COLO829 (cell line): ENCODE measurements at places on chromosomes 1 and 21.

DNA sequence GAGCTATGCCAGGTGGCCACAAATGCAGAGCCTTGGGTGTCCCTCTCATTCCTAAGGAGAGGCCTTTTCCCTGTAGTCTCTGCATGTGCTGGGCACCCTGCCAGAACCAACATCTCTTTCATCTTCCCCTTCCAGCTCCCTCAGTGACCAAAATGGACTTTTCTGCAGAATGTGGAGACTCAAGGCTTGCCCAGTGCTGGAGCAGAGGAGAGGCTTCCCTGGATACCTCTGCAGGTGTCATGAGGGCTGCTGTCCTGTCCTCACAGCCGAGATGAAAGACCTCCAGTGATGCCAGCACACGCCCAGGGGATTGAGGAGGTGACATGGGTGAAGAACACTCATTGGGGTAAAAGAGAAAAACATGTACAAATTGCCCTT, 347.0 kb upstream of the AJAP1 start:
- no peak for DNase-seq

DNA sequence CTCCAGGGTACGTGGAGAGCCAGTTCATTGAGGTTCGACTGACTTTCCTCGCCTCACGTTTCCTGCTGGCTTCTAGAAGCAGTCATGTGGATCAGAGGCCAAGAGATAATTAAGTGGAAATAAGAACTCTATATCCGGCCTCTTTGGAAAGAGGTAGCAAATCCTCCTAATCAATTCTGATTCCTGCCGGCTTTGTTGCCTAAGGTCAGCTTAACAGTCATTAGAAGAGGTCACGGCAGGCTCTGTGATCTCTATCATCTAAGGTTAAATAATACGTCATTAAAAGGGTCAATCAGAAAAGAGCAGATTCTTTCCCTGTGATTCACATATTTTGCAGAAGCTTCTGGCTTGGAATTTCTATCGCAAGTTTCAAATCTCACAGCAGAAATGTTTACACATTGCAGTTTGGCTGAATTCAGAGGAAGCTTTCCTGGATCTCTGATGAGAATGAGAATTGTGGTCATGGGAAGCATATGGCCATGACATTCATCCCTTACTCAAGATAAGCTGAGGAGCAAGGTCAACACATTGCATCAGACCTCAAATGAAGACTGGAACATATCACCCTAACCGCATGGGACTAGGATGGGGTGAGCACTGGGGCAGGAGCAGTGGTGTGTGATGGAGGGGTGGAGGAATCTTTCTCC, 189.4 kb downstream of the PBX1 start:
- DNase-seq: no peak

DNA sequence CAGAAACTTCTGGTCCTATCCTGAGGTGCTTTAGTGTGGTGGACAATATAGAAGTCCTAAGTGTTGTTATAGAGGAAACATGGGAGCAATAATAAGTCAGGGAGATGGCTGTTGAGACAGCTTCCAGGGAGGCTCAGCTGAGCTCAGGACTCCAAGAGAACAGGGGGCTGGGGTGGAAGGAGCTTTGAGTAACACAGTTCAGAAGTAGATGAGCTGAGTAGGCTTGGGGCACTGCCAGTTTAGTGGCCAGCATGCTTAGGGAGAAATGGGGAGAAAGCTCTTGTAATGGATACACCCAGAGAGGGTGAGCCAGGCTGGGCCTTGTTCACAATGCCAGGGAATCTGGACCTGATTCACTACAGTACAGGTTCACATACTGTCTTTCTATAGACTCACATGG, 201.6 kb downstream of the DAB1 start:
- DNase-seq: no peak

GRCh38 chr1:88284066-88284465, 400.0 kb upstream of the PKN2 start:
- DNase-seq: no peak

DNA sequence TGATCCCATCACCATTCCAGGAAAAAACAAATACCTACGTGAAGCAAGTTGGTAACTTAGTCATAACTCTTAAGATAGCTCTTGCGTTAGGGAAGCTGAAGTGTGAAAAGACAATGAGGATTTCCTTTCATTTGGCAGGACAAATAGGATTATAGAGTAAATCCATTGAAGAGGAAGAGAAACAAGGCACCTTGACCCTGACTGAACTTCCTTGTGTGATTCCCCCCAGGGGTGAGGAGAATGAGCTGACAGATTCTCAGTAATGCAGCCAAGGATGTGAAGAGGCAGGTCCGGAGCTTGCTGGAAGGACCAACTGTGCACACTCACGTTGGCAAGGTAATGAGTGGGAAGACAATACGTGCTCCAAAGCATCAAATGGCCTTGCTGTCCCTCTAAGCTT, 55.0 kb upstream of the HMCN1 start:
- DNase-seq: no peak

- no peak for DNase-seq
Observed at GRCh38 chr1:68160021-68160420, 72.3 kb downstream of the WLS start.

- no peak for DNase-seq
Observed at GRCh38 chr21:27292229-27292628, 325.3 kb upstream of the ADAMTS5 start.

DNA sequence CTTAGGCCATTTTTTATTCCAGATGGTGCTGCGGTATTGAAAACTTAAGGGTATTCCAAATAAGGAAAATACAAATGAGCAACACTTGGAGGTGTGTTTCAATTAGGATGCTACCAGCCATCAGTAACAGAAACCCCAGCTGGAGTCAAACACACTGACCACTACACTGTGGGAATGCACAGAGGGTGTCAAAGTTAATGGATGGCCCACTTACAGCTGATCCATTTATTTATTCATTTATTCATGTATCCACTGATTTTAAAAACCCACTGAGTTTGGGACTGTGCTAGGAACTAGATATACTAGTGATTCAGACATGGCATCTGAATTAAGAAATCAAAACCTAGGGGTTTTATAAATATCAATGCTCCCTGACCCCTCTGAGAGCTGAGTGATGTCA, 24.5 kb upstream of the GJA5 start:
- DNase-seq: no peak

DNA sequence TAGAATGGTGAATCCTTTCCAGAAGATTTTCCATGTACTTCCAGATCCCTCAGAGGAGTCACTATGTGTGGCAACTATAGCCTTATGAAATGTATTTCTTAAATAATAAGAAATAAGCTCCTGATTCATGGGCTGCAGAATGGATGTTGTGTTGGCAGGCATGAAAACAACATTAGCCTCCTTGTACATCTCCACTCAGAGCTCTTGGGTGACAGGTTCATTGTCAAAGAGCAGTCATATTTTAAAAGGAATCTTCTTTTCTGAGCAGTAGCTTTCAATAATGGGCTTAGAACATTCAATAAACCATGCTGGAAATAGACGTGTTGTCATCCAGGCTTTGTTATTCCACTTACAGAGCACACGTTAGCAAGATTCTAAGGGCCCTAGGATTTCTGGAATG, 96.6 kb downstream of the CDC7 start:
- DNase-seq: no peak

DNA sequence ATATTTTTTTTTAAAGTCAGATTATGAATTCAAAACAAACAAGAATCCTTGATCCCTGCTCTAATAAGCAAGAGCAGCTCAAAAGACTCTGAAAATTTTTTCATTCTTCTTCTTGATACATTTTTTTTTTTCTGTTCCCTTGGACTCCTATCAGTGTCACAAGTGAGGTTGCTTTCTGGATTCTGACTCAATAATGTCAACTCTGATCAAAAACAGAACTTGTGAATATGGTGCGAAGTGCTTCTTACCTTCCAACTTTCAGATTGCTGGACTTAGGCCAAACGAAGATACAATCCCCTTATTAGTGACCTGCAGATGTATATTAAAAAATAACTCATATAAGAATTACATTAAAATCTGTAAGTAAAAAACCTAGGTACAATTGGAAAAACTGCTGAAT, 136.1 kb downstream of the GPATCH2 start:
- no peak for DNase-seq

GRCh38 chr1:160095382-160096105, 2.9 kb downstream of the IGSF8 start:
- DNase-seq: no peak

DNA sequence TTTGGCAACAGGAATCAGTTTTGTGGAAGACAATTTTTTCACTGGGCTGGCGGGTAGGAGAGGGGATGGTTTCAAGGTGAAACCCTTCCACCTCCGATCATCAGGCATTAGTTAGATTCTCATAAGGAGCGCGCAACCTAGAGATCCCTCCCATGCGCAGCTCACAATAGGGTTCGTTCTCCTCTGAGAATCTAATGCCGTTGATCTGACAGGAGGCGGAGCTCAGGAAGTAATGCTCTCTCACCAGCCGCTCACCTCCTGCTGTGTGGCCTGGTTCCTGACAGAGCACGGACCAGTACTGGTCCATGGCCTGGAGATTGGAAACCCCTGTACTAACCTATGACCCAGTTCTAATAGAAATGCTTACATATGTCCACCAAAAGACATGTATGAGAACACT, 96.6 kb upstream of the KIAA1614 start:
- DNase-seq: no peak

GRCh38 chr1:115678141-115678540, 36.4 kb downstream of the VANGL1 start:
- no peak for DNase-seq

DNA sequence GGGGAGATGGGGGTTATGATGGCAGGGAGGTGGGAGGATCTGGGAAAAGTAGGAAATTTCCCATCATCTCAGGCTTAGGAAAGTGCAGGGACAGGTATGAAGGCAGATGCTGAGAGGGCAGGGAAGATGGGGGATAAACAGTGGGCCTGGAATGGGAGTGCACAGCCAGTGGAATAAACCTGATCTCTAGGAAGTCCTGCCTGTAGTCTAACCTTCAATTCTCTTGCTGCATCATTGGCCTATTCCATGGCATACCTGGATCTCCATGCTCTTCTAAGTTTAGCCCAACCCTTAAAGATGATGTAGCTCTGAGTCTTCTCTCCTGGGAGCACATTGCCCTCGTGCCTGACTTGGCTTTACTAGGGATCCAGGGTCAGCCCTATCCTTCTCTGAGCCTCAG, 2.7 kb downstream of the BCAN start:
- DNase-seq: no peak

- DNase-seq: no peak
Observed at GRCh38 chr1:15915991-15916390, 59.9 kb downstream of the ZBTB17 start.

DNA sequence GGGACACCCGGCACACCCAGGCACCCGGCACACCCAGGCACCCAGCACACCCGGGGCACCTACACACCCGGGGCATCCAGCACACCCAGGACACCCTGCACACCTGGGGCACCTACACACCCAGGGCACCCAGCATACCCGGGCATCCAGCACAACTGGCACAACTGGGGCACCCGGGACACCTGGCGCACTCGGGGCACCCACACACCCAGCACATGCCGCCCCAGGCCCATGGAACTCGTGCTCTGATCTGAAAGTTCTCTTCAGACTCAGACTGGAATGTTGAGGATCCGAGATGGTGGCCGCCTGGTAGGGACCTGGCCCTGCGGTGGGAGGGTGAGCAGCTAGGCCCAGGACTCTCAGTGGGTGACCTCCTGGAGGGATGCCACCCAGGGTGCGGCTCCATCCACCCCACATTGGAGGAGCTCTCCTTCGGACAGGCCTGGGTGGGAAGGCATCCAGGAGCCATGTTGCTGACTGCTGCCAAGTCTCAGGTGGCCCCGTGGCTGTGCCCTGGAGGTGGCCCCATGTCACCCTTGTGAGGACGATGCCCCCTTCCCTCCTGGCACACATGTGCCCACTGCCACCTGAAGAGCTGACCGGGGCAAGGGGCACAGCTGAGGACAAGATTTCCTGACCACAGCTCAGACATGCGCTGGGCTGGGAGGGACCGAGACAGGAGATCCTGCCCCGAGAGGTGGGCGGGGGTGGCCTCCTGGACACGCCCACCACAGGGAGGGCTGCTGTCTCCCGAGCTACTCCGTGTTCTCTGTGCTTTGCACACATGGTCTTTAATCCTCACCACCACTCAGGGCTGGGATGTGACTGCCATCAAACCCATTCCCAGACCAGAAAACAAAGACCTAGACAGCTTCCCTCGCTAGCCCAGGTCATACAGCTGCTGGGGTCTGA, 37.0 kb downstream of the UBE2G2 start:
- peak; percentile 13 for DNase-seq

DNA sequence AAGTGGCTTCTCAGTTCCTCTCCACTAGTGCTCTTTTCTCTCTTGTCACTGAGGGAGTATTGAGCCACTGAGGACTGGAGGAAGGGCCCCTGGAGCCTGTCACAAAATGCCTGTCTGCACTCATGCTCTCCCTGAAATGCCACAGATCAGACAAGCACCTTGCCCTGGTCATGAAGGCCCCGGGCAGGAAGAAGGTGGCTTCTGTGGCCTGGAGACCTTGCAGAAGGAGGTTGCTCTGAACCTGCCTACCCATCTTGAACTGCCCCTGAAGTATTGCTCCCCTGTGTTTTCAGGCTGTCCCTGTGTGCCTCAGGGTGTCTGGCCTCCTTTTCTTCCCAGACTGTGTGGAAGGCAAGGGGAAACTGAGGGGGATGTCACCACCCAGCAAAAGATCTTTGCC, 3.1 kb downstream of the PKP1 start:
- no peak for DNase-seq

- peak; percentile 36 for DNase-seq
Observed at GRCh38 chr1:216119600-216119999, 303.6 kb downstream of the USH2A start.

- no peak for DNase-seq
Observed at GRCh38 chr1:91059157-91059556, 37.3 kb upstream of the ZNF644 start.

GRCh38 chr1:4060850-4061249, 160.8 kb upstream of the C1orf174 start:
- no peak for DNase-seq

GRCh38 chr1:198858033-198858432, 219.2 kb downstream of the PTPRC start:
- DNase-seq: no peak

GRCh38 chr21:46150491-46151121, 4.8 kb downstream of the FTCD start:
- no peak for DNase-seq

DNA sequence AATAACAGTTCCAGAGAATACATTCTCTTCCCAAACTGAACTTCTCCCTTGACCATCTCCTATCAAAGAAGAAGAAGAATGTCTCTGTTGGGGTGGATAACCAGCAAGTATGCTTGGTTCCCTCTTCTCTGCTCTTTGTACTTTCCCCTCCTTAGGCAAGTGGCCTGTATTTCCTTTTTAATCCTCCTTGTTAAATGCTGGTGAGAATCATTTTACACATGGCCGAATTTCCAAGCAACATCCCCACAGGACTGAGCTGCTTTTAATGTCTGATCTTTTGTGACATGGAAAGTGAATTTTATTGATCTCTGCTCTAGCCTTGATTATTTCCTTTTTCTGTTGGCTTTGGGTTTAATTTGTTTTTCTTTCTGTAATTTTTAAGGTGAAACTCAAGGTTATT, 336.7 kb downstream of the DUSP10 start:
- DNase-seq: no peak
